PC-3 (cell line): ENCODE measurements at places on chromosomes 1 and 21. TPM values are rescaled to one million over a fixed set of nuclear protein-coding genes. Genes with fewer than 3 reads are reported as not detected.
A peak's percentile ranks its signal among the peaks of the same experiment; 100 is the strongest.

The TINAGL1 gene
- total RNA-seq: 176 and 217 TPM in 2 replicates

- no peak for DNase-seq
Observed at GRCh38 chr1:30299393-30299792, 424.0 kb downstream of the MATN1 start.

DNA sequence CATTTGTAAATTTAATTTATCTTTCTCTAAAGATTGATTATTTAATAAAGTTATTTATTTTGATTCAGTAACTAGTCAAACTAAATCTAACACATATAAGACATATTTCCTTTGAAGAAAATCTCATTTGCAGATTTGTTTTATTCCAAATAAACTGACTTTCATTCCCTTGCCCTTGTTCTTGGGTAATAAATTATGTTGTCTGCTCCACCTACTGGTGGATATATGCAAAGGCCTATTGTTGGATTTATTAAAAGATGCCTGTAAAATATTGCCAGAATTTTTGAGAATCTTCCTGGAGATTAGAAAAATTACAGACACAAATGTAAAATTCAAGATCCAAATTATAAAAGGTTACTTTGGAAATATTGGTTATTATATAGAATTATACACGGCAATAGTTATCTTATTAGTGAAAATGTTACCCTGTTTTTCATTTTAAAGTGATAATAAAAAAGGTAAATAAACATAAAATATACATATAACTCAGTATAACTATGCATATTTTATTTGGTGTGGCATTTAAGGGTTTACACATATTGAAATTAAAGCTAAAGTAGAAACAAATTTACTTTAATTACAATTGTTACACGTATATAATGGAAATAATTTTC is 116.1 kb downstream of the SPATA17 start:
- DNase-seq: peak; percentile 75

DNA sequence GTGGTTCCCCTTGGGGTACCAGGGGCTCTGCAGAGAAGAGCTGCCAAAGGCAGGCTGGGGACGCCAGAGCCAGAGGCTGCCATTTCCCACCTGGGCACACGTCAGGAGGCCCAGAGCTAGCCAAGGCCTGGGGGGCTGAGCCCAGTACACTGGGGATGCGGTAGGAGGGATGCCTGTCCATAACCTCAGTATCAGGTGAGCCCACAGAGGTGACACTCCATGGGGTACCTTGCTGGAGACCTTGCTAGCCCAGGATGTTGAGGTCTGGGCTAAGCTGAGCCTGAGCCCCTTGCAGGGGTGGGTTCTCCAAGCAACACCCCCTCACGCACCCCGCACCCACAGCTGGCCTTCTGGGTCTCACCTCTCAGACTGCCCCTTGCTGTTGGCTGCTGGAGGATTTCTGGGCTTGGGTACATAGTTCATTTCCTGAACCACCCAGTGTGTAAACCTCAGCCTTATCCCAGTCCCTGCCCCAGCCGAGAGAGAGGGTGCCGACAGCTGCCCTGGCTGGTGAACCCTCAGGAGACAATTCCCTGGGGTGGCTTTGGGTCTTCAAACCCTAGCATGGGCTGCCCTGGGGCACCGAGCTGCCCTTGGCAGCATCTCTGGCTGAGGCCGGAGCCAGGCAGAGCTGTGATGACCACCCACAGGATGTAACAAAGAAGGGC is 92.5 kb upstream of the VAMP3 start:
- no peak for DNase-seq

The GNAT2 gene
- total RNA-seq: 0.29 and 0.69 TPM in 2 replicates

DNA sequence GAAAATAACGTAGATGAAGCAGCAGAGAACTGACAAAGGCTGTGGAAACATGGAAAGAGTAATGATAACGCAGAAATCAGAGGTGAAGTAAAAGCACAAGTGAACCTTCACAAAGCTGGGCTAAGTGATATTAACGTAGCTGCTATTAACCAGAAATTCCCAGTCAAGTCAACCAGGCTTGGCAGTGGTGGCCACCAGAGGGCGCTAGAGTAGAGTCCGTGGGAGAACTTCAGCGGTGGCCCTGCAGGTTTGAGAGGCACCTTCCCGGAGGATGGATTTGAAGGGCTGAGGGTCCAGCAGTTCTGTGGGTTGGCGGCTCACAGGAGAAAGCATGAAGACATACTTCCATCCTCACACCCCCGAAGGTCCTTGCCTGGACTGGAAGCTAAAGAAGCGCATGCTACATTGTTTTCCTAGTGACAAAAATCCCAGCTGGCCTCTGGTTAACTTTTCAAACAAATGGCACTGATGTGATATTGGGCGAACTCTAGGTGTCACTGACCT is 81.7 kb upstream of the ZNF648 start:
- peak; percentile 91 for DNase-seq

The ACTL8 gene
- not detected in 2 replicates for total RNA-seq

The SLC45A3 gene
- total RNA-seq: 33.2 and 37.6 TPM in 2 replicates

DNA sequence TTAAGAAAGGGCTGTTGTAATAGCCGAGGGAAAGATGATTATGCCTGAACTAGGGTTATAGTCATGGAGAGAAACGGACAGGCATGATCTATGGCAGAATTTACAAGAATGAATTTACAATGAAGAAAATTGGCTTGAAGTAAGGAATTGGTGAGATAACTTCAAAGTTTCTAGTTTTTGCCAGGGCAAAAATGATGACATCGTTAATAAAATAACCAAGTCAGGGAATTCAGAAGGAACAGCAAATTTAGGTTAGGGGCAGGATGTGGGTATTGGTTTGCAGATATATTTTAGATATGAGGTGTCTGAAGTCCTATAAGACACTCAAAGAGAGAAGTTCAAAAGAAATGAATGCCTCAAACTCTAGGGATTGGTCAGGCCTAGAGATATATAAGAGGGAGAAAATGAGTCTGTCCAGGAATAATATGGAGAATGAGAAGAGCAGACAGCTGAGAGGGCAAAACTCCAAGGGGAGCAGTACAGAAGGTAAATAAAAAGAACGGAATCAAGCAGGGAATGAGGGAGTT is 62.8 kb downstream of the IARS2 start:
- no peak for DNase-seq

The ELAPOR1 gene
- total RNA-seq: 0.35 and 0.80 TPM in 2 replicates

DNA sequence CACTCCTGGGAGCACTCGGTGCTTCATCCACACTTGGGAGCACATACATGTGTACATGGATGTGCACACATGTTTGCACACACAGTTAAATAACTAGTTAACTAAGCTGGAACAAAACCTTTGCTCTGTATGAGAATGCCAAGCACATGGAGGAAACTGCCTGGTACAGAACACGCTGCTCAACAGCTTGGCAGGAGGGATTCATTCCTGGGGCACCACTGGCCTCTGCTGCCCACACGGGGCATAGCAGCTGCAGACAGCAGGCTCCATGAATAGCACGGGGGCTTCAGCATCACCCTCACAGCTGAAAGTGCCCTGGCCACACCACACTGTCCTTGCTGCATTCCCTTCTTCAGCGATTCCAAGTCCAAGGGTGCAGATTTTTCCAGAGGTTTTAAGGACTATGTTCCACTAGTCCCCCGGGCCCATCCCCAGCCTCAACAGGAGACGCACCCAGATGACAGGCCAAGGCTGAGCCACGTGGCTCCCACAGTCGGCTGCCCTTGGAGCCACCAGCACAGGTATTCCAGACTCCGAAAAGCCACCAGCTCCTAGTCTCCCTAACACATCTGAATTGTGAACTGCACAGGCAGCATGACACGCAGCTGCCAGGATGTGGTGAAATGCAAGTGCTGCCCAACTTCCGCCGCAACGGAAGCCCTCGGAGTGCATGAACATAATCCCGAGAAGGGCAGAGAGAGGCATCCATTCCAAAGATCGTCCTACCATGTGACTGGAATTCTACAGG is 16.9 kb downstream of the NPHP4 start:
- DNase-seq: peak; percentile 64

GRCh38 chr1:18955131-18955440 is 1.4 kb downstream of the IFFO2 start:
- no peak for DNase-seq

The SUSD4 gene
- total RNA-seq: 1.3 and 5.2 TPM in 2 replicates

The CHI3L1 gene
- total RNA-seq: not detected in 2 replicates

The S100A2 gene
- total RNA-seq: 358 and 373 TPM in 2 replicates

- no peak for DNase-seq
Observed at GRCh38 chr1:232262991-232263390, 366.9 kb downstream of the SIPA1L2 start.

- DNase-seq: no peak
Observed at GRCh38 chr21:45071874-45072737, 2.3 kb upstream of the ADARB1 start.

The TPTE gene
- total RNA-seq: not detected in 2 replicates

- no peak for DNase-seq
Observed at GRCh38 chr1:243452092-243452491, 196.3 kb downstream of the SDCCAG8 start.

The NUDT4B gene
- 18.0 and 29.9 TPM in 2 replicates for total RNA-seq

DNA sequence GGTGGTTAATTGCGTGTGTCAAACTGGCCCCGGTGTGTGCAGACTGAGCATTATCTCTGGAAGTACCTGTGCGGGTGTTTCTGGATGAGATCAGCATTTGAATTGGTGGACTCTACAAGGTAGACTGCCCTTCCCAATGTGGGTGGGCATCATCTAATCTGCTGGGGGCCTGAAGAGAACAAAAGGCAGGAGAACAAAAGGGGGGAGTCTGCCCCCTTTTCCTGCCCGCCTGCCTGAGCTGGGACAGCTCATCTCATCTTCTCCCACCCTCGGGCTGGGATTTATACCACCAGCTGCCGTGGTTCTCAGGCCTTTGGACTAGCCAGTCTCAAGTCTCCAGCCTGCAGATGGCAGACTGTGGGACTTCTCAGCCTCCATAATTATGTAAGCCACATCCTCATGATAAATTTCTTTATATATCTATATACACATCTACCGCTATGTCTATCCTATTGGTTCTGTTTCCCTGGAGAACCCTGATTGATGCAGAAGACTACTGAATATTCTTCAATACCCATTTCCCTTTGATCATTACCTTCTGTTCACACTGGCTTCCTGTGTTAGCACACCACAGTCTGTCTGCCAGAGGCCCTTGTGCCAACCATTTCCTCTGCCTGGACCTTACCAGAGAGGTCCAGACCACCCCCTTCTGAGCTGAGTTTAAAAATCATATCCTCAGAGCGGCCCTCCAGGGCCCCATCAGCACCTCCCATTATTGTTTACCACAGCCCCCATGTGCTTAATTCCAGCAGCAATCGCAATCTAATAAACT is 25.2 kb downstream of the RCAN1 start:
- no peak for DNase-seq

- no peak for DNase-seq
Observed at GRCh38 chr1:199087144-199087543, 448.3 kb downstream of the PTPRC start.

GRCh38 chr21:33767236-33767635 is 124.9 kb downstream of the ITSN1 start:
- DNase-seq: no peak

DNA sequence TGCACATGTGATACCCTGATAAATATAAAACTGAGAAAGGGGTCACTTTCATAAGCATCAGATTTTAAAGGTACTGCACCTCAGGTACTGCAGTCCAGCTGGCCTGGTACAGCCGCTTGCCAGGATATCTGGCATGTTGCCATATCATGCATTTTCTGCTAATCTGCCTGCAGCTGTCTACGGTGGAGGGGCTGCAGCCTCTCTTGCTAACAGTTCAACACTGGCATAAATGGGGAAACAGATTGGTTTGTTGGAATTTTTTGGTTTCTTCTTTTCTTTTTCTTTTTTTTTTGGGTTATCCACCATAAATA is 71.5 kb downstream of the MIS18A start:
- no peak for DNase-seq

DNA sequence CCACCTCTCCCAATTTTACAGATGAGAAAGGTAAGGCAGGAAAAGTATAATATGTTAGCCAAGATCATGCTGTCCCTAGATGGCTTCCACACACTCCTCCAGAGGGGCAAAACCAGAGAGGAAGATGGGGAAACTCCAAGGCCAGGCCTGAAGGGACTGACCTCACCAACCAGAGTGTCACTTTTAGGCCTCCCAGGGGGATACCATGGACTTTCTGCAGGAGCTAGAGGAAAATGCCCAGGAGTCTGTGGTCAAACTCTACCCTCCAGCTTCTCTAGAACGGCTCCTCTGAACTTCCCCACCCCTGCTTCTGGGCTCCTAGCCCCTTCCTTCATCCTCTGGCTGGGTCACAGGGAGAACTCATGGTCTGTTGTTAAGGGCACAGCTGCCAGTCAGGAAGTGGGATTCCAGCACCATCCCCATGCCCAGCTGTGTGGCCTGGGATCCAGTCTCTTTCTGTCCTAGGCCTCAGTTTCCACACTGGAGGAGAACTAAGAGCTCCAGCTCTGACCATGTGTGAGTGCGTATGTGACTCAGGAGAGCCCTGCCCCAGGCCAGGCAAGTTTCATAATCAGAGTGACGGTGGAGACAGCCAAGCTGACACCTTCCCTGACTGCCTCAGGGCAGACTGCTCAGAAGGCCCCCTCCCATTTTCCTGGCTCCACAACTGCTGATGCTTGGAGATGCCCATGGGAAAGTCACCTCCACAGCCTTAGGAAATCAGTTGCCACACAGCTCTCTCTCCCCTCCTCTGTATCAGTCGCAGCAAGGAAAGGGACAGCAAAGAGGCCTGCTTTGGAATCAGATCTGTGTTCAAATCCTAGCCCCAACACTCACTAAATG is 1.9 kb downstream of the IGSF8 start:
- peak; percentile 77 for DNase-seq

GRCh38 chr1:182628657-182629056 is 24.5 kb upstream of the RGS16 start:
- DNase-seq: no peak

DNA sequence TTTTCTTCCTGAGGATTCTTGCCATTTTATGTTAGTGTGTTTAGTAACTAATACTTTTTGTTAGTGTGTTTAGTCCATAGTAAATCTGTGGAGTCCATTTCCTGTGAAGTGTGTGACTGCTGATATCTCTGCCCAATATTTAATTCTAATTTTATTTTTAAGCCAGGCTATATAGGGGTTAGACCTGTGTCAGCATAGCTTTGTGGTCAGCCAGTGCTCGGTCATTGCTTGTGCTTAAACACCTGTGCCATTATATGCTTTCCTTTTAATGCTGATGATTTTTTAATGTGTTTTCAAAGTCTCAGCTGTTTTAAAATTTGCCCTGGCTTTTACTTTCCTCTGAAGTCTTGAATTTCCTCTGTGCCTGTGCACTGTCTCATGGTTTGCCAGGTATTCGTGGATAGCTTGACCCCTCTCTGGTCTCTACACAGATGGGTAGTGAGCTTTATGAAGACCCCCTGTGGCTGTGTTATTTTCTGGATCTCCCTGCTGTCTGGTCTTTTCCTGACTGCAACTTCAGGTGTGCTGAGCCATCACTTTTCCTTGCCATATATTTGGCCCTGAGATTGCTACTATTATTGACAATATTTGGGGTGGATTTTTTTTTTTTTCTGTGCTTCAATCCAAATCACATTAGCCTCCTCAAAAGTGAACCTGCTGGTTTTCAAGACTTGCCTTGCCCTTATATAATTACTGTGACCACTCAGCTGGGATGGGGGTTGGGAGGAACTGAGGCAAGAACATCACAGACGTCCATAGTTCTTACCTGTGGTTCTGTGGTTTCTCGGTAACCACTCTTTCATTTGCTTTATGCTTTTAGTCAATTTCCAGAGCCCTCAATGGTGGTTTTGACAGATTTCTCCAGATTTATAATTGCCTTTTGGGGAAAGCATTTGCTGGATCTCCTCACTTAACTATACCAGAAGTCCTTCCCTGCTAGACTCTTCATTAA is 59.6 kb downstream of the RPS6KC1 start:
- DNase-seq: no peak
